Mucosa of descending colon (tissue), 3 donors: ENCODE measurements at places on chromosomes 7 and 10. TPM values are rescaled to one million over a fixed set of nuclear protein-coding genes. Genes with fewer than 3 reads are reported as not detected.
A peak's percentile ranks its signal among the peaks of the same experiment; 100 is the strongest.

- DNase-seq: no peak
These were observed 60.2 kb downstream of the CALML3 start for GRCh38 chr10:5584895-5585516.

The HYAL4 gene
- total RNA-seq: not detected

- no peak for DNase-seq
These were observed 23.3 kb downstream of the CLIP2 start for GRCh38 chr7:74312418-74313028.

DNA sequence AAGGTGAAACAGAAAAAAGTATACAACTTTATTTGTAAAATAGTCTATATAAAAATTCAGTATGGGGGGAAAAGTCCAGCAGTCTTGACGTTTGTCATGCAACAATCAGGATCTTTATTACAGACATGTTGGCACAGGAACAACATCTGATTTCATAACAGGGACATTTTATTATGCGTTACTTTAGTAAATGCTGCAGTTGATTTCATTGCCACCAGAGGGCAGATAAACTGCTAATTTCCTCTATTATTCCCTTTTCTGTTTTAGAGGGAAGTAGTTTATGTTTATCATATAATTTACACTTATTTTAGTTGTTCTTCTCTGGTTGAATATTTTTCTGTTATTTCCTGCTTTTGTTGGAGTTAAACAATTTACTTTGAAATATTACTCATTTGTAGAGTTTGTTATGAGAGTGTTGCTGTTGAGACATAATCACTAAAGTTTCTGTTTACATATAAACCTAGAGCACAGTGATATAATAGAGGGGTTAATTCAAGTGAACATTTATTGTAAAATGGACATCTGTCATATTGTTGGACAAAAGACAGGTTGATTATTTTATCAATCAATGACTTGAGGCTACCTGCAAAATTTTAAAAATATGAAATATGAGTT is 3.3 kb downstream of the PLXDC2 start:
- DNase-seq: peak; percentile 86

The GOLGA7B gene
- total RNA-seq: 0.63 TPM

- no peak for DNase-seq
These were observed 269.5 kb upstream of the SLC26A5 start for GRCh38 chr7:103715376-103716120.

GRCh38 chr10:17144757-17145156 is 15.1 kb upstream of the CUBN start:
- DNase-seq: peak; percentile 30

The DGKI gene
- 0.36 TPM for total RNA-seq

The INA gene
- 6.8 TPM for total RNA-seq

- DNase-seq: no peak
These were observed 154.9 kb upstream of the COL1A2 start for GRCh38 chr7:94239661-94240234.

DNA sequence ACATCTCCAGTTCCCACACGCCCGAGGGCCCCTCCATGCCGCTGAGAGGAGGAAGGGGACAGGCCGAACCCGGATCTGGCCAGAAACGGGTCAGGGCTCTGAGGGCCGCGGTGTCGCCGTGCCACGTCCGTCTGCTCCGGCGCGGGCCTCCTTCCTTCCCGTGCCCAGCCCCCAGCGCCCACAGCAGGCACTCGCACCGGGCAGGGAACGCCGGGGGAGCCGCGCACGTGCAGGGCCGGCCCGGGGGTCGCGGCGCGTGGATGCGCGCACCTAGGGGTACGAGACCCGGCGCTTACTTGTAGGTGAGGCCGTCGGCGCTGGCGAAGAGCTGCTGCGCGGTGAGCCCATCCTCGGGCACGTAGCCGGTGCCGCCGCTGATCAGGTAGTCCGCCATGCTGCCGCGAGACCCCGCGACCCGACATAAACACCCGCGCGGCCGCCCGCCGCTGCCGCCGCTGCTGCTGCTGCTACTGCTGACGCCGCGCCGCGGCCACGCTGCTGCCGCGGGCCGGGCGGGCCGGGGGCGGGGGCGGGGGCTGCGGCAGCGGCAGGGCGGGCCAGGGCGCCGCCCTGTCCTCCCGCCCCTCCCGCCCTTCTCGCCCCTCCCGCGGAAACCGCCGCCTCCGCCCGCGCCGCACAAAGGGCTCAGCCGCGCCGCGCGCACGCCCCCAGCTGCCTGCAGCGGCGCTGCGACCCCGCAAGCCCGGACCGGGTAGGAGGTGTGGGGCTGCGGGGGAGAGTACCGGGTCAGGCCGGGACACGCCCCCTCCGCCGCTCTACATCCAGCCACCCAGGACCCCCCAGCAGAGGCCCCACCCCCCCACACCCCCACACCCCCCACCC is 4.1 kb downstream of the IMPDH1 start:
- DNase-seq: peak; percentile 74

DNA sequence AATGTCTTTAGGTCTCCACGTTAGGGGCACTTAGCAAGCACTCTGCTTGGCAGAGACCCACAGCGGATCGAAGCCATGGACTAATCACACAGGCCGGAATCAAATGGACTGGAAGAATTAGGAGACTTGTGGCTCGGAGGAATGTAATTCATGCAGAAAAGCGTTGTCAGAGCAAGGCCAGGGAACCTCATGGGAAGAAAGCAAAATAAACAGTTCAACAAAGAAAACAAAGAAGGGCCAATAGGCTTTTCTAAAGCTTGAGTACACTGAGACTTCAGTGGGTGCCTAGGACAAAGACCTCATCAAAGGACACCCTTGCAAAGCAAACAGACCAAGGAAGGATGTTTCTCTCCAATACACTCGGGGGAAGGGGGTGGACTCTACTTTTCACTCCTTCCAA is 171.1 kb downstream of the GLI3 start:
- DNase-seq: no peak

GRCh38 chr10:34538281-34538829 is 276.7 kb downstream of the PARD3 start:
- DNase-seq: no peak

The TMEM248 gene
- 111 TPM for total RNA-seq
